ENCODE measurements at places on chromosomes 4 and X.

DNA sequence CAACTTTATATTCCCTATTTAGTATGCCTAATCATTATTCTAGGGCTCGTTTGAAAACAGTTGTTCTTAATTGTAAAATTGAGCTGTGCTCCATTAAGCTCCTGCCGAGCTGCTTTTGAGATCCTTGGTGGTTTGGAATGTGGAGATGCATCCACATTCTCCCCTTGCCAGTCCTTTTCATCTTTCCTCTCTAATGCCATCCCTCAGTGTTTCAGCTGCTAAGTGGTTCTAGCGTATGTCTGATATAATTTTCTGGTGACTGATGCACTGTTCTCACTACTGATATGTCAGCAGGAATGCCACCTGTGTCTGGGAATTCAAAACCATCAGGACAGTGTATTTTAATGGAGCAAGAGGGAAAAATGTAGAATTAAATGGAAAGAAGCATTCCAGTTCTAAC lies 1085.0 kb downstream of the CCSER1 start:
- no peak for DNase-seq

- DNase-seq = no peak
Measured at GRCh38 chrX:96430756-96431455, 253.7 kb upstream of the DIAPH2 start.

DNA sequence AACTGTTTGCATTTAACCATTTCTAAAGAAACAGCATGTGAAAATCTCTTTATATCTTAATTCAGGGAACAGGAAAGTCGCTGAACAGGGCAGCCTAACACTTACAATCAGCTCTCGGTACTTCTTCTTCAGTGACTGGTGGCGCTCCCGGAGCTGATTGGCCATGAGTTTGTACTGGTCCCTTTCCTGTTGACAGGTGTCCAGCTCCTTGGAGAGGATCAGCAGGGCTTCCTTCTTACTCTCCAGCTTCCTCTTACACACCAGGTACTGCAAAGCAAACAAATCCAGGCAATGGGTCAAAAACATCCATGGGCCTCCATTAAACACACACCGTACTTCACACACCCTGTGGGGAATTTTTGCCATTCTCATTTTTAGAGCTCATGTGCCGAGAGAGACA lies 36.4 kb downstream of the CCDC149 start:
- no peak for DNase-seq

- no peak for DNase-seq
Measured at GRCh38 chrX:148270499-148270898, 229.9 kb upstream of the AFF2 start.

- no peak for DNase-seq
Measured at GRCh38 chr4:140242357-140243277, 88.6 kb upstream of the MAML3 start.

- no peak for DNase-seq
Measured at GRCh38 chr4:52611030-52611555, 48.0 kb downstream of the USP46 start.

DNA sequence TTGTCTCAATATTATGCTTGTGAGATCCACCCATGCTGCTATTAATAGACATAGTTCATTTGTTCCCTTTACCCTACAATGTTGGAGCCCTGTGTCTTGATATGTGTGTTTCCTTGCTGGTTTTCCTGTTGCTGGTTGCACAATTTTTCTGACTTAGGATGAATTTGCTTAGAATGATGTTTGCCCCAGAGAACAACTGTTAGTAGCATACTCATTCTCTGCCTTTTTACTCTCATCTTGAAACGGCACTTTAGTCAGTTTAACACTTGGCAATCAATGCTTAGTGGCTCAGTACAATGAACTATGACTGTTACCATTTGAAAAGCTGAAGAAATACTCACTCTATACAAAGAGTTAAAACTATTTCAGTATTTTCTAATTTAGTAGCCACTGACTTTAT lies 158.8 kb upstream of the NDST4 start:
- no peak for DNase-seq

- no peak for DNase-seq
Measured at GRCh38 chrX:13168269-13168668, 123.8 kb upstream of the FAM9C start.
